HS-5 (cell line): ENCODE measurements at places on chromosomes 5 and 9.
A peak's percentile ranks its signal among the peaks of the same experiment; 100 is the strongest.

DNA sequence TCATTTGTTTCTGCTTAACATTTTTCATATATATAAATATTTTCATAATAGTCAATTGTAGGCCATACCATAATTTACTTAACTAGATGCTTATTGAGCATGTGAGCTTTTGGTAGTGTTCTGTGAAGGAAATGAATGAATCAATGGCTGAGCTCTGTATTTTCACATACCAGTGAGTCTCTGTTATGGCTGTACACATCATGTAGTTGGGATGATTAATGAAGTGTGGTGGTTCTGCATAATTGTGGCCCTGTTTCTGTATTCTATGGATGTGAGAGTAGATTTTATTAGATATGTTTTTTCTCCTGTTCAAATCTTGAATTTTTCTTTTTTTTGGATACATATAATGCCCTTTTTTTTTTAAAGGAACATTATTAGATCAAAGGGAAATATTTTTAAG is 56.2 kb downstream of the CTNNA1 start:
- no peak for DNase-seq

- no peak for DNase-seq
Observed at GRCh38 chr9:134156564-134157377, 7.6 kb downstream of the RNU6ATAC start.

DNA sequence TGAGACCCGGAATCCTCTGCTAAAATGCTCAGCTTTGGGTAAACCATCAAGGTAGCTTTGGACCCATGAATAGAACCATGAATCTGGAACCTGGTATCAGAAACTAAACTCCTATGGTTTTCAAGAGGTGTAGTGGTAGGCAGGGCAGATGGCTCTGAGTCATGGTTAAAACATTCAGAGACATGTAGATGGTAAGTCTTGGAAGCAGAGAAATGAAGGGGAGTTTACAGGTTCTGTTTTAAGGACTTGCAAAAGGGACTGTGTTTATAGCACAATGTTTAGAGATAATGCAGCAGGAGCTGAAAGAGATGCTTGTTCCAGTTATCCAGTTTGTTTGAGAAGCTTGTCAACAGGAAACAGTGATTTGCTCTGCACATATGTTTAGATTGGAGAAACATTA is 36.0 kb upstream of the FBN2 start:
- DNase-seq, result no peak

- no peak for DNase-seq
Observed at GRCh38 chr5:1150866-1151265, 39.0 kb upstream of the SLC12A7 start.

DNA sequence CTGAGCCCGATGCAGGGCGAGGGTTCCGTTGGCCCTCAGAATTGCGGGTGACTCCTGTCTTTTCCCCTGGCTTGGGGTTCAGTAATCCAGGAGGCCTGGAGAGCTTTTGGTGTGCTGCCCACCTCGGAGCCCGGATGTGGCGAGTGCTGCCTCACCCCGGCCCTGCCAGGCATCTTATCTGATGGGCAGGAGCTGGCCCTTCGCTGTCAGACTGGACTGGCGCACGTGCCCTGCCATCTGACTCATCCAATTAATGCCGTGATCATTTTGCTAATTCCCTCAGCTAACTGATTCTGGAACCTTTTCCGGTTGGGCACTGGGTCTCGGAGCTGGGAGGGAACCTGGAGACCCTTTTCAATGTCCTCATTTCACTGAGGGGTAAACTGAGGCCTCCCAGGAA is 34.6 kb downstream of the RXRA start:
- no peak for DNase-seq

GRCh38 chr5:172428224-172429166 is 25.8 kb downstream of the SH3PXD2B start:
- no peak for DNase-seq

DNA sequence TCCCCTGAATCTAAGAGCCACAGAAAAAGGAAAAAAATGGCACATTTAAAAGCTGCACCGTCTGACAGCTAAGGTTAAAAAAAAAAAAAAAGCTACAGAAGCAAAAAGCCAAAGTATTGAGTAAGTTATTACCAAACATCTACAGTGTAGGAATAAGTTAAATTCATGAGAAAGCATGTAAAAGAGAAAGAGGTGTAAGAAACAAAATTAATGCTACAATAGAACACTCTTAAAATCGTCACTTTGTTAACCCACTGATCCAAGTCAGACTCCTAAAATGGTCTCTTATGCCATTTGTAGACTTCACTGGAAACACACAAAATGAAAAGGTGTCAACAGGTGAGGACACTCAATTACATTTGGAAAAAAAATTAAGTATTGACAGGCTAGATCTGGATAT is 120.2 kb downstream of the SSBP2 start:
- no peak for DNase-seq

DNA sequence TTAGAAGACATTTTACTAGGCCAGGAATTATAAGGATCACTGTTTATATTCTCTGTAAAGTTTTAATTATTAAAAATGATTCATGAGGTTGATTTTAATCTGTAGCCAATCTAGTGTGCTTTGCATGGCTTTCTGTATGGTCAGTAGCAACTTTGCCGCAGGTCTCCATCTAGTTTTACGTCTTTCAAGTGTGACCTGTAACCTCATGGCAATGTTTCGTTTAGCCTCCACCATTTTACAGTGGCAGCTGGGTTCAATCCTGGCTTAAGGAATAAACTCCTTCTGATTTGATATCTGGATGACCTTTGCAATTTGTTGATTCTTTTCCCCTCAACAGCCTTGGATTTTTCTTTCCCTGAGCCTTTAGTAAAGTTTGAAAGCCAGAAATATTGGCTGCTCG is 434.5 kb upstream of the CDH9 start:
- DNase-seq, result no peak

- no peak for DNase-seq
Observed at GRCh38 chr5:97192580-97193354, 9.7 kb upstream of the RIOK2 start.

DNA sequence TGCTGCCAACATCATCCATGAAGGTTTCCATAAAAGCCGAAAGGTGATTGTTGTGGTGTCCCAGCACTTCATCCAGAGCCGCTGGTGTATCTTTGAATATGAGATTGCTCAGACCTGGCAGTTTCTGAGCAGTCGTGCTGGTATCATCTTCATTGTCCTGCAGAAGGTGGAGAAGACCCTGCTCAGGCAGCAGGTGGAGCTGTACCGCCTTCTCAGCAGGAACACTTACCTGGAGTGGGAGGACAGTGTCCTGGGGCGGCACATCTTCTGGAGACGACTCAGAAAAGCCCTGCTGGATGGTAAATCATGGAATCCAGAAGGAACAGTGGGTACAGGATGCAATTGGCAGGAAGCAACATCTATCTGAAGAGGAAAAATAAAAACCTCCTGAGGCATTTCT is 10.1 kb downstream of the TLR4 start:
- no peak for DNase-seq

- peak; percentile 14 for DNase-seq
Observed at GRCh38 chr5:146947181-146947941, 68.8 kb upstream of the PPP2R2B start.
